ENCODE measurements at places on chromosomes 11 and 22.

DNA sequence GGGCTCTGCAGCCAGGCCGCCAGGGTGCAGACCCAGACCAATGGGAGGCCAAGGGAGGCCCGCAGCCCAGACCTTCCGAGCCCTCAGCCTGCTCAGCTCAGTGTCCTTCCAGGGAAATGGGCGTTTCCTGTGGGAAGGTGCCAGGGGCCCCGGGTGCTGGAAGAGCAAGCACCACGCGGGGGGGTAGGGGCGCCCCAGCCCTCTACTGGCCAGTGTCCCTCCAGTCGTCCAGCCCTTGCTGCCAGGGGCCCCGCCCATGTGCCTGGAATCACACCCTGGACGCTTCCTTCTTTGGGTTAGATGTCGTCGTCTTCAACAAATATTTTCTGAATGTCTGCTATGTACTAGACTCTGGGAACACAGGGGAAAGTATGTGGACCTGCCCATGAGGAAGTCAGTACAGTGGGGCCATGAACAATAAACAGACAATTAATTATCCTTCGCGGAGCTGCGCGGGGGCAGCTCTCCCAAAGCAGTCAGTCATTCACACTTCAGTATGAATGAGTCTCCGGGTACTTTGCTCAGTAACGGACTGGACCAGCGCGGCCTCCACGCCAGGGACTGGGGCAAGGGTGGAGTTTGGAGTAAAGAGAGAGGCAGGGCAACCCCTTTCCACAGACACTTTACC lies 60.2 kb downstream of the CDKN1C start:
- H3K4me1 ChIP-seq: no peaks in the 10 kb centered on the region
- DNase-seq: no peak
- no peak overlapping the region for H3K27ac ChIP-seq

GRCh38 chr22:30326255-30326705 lies 461 bp downstream of the TBC1D10A start:
- no peak overlapping the region for H3K27ac ChIP-seq
- peaks cover 59% of the 10 kb centered on the region for H3K4me1 ChIP-seq
- H3K36me3 ChIP-seq: peaks cover 21% of the 10 kb centered on the region
- H3K27me3 ChIP-seq: no peaks in the 10 kb centered on the region

DNA sequence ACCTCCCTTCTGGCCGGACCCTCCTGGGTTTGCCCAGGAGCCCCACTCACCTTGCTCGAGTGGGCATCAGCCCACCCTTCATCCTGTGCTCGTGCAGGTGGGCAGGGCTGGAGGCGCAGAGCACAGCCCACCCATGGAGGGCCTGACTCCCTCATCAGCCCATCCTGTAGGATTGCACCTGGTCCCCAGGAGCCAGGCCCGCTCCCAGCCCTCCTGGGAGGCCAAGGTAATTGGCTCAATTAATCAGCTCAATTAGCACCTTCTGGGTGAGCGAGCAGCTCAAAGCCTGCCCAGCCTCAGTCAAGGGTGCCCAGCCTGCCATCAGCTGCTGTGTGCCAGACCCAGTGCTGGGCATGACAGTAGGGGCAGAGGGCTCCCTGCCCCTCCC lies 58.1 kb upstream of the NECTIN1 start:
- H3K4me3 ChIP-seq: no peak overlapping the region
- no peaks in the 10 kb centered on the region for H3K4me1 ChIP-seq
- no peak for DNase-seq

DNA sequence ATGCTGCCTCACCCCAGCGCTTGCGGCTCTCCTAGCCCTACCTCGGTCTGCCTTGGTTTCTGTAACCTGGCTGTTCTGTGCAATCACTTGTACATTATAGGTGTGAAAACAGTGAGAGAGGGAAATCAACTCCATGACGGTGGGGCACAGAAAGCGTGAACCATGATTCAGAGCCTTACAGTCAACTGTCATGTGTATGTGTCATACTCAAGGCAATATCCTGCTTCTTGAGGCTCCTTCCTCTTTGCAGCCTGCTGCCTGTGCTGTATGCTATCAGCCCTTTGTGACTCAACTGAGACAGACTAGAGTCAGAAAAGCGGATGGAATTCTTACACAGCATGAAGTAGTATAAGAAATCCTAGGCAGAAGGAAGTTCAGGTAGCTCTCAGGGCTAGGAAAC lies 2.1 kb downstream of the NRIP3 start:
- H3K36me3 ChIP-seq: no peaks in the 10 kb centered on the region
- peaks cover 23% of the 10 kb centered on the region for H3K4me1 ChIP-seq

- no peak overlapping the region for H3K27ac ChIP-seq
- H3K27me3 ChIP-seq: no peaks in the 10 kb centered on the region
- DNase-seq: no peak
- no peaks in the 10 kb centered on the region for H3K36me3 ChIP-seq
- H3K4me3 ChIP-seq: no peak overlapping the region
- H3K4me1 ChIP-seq: peaks cover 5% of the 10 kb centered on the region
Measured at GRCh38 chr11:108890482-108891105, 225.7 kb downstream of the DDX10 start.

- no peaks in the 10 kb centered on the region for H3K36me3 ChIP-seq
- no peaks in the 10 kb centered on the region for H3K27me3 ChIP-seq
- no peak for DNase-seq
Measured at GRCh38 chr11:88523386-88524071, 186.0 kb upstream of the CTSC start.

DNA sequence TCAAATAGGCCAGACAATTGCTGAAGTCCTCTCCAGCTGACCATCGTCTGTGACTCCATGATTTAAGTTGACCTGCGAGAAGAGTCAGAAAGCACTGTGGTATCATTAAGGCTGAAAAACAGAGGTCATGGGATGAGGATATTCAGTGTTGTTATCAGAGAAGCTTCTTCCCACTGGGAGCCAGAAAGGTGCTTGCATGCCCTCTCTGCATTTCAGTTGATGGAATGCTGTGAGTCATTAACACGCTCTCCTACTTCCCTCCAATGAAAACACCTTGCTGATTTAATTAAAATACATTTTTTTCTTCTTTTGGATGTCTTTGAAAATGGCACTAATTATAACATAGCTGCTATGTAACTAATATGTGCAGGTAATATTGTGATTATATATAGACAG lies 667.0 kb downstream of the NTM start:
- no peaks in the 10 kb centered on the region for H3K27me3 ChIP-seq
- no peak for DNase-seq
- H3K4me1 ChIP-seq: no peaks in the 10 kb centered on the region
- no peak overlapping the region for H3K27ac ChIP-seq
